GM12892 (cell line): ENCODE measurements at places on chromosomes 3 and 15.

GRCh38 chr3:188797045-188797444 is 374.7 kb upstream of the TPRG1 start:
- no peak for DNase-seq

GRCh38 chr3:191518861-191519260 is 57.9 kb downstream of the PYDC2 start:
- no peak for DNase-seq

GRCh38 chr15:57598346-57598745 is 6.6 kb downstream of the MYZAP start:
- no peak for DNase-seq

DNA sequence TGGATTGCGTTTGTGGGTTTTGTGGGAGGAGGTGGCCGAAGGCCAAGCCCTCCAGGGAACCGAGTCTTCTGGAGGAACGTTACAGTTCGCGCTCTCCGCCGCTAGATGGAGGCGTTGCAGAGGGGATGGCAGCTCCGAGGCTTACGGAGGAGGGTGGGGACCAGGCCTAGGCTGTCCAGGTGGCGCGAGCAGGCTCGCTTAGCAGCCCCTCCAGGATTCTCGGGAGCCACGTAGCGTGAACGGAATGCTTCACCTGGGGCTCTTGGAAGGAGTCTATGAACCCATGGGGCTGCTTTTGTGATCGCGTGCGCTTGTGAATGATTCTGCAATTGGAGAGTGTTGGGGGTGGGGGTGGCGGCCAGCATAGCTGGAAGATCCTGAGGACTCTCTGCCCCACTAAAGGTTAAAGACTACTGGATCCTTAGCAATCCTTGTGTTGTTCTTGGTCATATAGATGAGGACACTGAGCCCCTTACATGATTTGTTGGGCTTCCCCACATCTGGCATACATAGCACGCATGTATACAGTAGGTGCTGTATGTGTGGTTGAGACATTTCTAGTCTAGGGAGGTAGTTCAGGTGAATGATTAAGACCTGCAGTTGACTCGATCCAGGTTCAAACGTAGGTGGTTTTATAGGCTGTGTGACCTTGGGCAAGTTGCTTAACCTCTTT is 25.7 kb downstream of the FAM3D start:
- DNase-seq = peak; percentile 70
